D341Med (cell line): ENCODE measurements at places on chromosomes 6 and 20.

GRCh38 chr20:37543828-37544227 is 16.2 kb upstream of the BLCAP start:
- DNase-seq: no peak

GRCh38 chr6:100663219-100663863 is 198.6 kb upstream of the SIM1 start:
- no peak for DNase-seq

GRCh38 chr6:108115598-108116058 is 41.1 kb upstream of the OSTM1 start:
- DNase-seq: peak; percentile 42

DNA sequence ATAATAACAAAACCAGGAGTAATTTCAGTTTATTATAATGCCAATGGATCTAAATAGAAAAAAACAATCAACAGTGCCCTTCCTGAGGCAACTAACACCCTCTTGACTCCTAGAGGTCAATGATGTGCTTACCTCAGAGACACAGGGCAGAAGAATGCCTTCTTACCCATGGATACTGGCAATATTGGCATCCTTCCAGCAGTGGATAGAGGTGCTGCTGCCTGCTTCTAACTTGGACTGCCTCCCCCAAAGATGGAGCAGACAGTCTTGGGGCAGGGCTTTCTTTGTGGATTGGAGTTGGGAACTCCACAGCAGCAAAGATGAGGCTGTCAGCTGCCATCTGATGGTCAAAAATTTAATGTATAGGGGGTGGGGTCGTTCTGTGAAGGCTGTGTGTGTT is 78.7 kb downstream of the AK9 start:
- no peak for DNase-seq

DNA sequence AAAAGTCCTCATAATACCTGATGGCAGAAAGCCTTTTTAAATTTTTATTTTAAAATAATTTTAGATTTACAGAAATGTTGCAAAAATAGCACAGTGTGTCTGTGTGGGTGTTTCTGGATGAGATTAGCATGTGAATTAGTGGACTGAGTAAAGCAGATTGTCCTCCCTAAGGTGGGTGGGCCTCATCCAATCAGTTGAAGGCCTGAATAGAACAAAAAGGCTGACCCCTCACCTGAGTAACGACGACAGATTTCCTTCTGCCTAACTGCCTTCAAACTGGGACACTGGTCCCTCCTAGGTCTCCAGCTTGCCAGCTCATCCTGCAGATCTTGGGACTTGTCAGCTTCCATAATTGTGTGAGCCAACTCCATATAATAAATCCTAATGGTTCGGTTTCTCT is 54.2 kb downstream of the FAXC start:
- no peak for DNase-seq

GRCh38 chr6:155026022-155026705 is 31.0 kb downstream of the TIAM2 start:
- DNase-seq: no peak

DNA sequence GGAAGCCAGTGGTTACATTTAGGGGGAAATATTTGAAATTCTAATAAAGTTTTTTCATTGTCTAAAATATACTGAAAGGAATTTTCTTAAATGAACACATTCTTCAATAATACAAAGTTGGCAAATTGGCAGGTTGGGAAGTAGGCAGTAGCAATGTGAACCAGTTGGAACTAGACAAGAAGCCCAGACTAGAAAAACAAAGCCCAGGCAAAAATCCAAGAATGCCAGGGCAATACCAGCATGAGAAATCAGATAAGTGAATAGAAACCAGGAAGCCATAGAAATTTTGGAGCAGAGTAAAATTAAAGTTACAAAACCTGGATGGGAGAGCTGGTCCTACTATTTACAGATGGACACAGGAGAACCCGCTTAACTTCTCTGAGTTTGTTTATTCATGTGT is 52.2 kb downstream of the TPBG start:
- no peak for DNase-seq

DNA sequence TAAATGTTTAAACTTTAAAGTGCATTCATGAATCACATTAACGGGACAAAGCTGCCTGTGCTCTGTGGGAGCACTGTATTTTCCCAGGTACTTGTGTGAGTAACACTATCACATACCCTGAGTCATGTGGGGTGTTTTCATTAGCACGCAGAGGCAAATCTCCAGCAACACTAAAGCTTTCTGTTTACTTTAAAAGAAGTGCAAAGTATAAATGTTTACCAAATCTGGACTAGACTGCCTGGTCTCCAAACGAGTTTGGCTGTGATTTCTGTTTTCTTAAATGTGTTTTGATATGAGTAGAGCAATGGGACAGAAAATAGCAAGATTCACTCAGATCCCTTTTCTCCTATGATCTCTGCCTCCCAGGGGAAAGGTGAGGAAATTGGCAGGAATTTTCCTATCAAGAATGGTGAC is 28.8 kb upstream of the RIPPLY2 start:
- no peak for DNase-seq

GRCh38 chr20:7294816-7295360 is 527.4 kb downstream of the BMP2 start:
- DNase-seq: no peak
